ENCODE measurements at places on chromosomes 3 and 15.

DNA sequence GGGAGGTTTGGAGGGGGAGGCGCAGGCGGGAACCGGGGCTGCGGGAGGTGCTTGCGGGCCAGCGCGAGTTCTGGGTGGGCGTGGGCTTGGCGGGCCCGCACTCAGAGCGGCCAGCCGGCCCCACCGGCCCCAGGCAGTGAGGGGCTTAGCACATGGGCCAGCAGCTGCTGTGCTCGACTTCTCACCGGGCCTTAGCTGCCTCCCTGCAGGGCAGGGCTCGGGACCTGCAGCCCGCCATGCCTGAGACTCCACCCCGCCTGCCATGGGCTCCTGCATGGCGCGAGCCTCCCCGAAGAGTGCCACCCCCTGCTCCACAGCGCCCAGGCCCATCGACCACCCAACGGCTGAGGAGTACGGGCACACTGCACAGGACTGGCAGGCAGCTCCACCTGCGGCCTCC is 98.6 kb upstream of the IGF1R start:
- no peak for DNase-seq

- DNase-seq: no peak
Observed at GRCh38 chr3:58668247-58668646, 1.7 kb upstream of the FAM3D start.

- no peak for DNase-seq
Observed at GRCh38 chr3:99250272-99250671, 348.8 kb upstream of the DCBLD2 start.

GRCh38 chr3:112888381-112889085 is 41.9 kb upstream of the CD200R1L start:
- no peak for DNase-seq

- no peak for DNase-seq
Observed at GRCh38 chr3:191137708-191138107, 61.3 kb upstream of the OSTN start.

- no peak for DNase-seq
Observed at GRCh38 chr3:3038201-3038991, 71.8 kb downstream of the IL5RA start.

GRCh38 chr3:187586226-187586625 is 84.0 kb downstream of the SST start:
- no peak for DNase-seq

- DNase-seq: no peak
Observed at GRCh38 chr3:114690911-114691310, 397.1 kb downstream of the TIGIT start.

GRCh38 chr3:110697961-110698360 is 373.7 kb upstream of the NECTIN3 start:
- no peak for DNase-seq

- no peak for DNase-seq
Observed at GRCh38 chr15:49990835-49991545, 128.0 kb downstream of the ATP8B4 start.

- DNase-seq: no peak
Observed at GRCh38 chr3:62128051-62128450, 245.3 kb downstream of the FEZF2 start.

DNA sequence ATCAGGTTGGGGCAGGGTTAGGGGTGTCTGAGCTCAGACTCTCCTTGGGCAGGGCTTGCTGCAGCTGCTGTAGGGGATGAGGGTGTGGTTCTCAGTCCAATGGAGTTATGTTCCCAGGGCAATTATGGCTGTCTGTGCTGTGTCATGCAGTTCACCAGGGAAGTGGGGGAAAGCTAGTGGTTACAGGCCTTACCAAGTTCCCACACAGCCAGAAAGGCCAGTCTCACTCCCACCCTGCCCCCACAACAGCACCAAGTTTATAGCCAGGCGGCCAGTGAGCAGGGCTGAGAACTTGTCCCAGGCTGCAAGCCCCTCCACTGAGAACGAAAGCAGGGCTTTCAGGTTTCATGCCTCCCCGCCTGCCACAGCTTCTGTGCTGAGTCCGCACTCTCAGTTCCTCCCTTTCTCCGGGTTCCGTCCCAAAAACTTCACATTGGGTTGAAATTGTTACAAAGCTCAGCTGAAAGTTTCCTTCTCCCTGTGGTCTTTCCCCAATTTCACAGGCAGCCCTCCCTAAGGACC is 19.6 kb upstream of the CPOX start:
- no peak for DNase-seq

DNA sequence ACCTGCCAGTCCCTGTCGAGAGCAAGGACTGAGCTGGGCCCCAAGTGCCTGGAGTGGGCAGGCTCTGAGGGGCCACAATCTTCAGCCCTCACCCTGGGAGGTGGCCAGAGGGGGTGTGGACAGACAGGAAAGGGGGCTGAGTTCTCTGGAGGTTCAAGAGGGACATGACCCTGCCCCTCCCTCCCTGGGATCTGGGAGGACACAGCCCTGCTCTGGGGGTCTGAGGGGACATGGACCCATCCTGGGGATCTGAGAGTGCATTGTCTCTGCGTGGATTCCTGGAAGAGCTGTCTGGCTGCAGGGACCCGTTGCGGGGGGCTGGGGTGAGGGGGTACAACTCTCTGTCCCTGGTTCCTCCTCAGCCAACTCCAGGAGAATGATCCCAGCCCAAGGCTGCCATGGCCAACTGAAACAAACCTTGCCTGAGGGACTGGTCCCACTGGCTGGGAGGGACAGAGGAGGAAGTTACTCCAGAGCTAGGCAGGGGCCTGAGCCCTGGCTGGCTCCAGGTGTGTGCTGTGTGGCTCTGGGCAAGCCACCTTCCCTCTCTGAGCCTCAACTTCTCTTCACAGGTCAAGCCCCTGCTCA is 29.0 kb downstream of the PTH1R start:
- DNase-seq: no peak
